ENCODE measurements at places on chromosomes 2 and 18.

- DNase-seq: peak; percentile 60
These were observed 31.3 kb downstream of the TMEM177 start for GRCh38 chr2:119710281-119710680.

DNA sequence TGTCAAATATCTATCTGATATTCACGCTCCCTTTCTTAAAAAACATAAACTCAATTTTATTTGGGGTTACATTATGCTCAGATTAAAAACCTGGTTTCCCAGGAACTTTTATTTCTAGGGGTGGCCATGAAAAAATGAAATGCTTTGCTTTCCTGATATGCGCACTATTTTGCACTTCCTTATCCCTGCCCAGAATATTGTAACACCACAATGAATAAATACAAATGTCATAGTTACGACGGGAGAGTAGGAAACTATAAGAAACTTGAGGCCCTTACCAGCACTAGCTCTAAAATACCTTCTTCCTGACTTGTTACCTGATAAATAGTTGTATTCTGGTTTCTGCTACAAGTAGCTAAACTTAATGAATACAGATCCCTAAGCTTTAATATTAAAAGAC is 475.6 kb upstream of the CWC22 start:
- DNase-seq: no peak

DNA sequence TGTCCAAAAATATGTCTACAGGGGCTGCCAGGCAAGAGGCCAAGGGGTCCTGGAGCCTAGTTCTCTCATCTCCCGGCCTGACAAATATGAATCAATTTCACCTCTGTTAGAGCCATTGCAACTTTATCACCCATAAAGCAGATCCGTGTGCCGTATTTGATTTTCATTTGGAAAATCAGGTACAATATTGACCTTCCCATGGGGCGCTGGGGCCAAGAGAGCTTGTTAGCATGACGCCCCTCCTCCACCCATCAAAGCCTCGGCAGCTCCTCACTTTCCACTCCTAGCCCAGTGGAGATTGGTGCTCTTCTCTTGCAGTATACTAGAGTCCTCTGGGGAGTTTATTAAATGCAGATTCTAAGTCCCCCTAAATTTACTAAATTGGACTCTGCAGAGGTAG is 96.8 kb downstream of the CAPN13 start:
- no peak for DNase-seq

GRCh38 chr18:58566556-58567292 is 62.2 kb downstream of the ALPK2 start:
- DNase-seq: no peak

- no peak for DNase-seq
These were observed 104.4 kb downstream of the INHBB start for GRCh38 chr2:120450196-120450820.

- DNase-seq: no peak
These were observed 68.3 kb downstream of the TNS1 start for GRCh38 chr2:217934321-217935131.

DNA sequence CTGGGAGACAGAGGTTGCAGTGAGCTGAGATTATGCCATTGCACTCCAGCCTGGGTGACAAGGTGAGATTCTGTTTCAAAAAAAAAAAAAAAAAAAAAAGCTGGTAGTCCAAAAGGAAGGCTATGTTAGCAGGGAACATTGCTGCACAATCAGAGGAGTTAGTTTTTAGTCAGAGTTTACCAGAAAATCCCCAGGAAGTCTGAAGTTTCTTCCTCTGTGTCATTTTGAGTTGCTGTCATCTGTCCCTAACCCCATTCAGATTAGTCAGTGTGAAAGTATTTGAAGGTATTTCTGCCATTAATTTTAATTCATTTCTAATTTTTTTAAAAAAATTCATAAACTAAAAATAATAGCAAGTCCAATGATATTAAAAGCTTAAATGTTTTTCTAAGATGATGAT is 33.5 kb upstream of the CERS6 start:
- no peak for DNase-seq

DNA sequence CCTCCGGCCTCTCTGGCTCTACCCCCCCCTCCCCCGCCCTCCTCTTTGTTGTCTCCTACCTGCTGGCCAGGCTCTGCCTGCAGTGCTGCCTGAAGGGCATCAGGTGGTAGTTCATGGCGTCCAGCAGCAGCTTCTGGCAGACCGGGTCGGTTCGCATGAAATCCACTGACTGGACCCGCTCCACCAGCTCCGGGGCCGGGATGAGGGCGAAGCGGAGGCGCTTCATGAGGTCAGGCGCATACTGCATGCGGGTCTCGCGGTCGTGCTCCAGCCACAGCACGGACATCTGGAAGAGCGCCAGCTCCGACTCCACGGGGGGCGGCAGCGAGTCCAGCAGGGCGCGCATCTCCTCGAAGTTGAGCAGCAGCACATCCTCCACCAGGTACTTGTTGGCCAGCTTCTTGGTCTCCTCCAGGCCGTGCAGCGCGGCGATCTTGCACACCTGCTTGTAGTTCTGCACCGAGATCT is 3.2 kb downstream of the KLHL14 start:
- DNase-seq: no peak

GRCh38 chr2:240364582-240364960 is 70.9 kb upstream of the GPC1 start:
- no peak for DNase-seq
